ENCODE measurements at places on chromosomes 2 and 18.
A peak's percentile ranks its signal among the peaks of the same experiment; 100 is the strongest.

- DNase-seq = no peak
Observed at GRCh38 chr2:19706332-19706731, 195.5 kb downstream of the TTC32 start.

- DNase-seq = no peak
Observed at GRCh38 chr2:45312275-45312674, 298.8 kb downstream of the SRBD1 start.

GRCh38 chr2:43233218-43234212, 7.1 kb upstream of the ZFP36L2 start:
- DNase-seq = no peak

DNA sequence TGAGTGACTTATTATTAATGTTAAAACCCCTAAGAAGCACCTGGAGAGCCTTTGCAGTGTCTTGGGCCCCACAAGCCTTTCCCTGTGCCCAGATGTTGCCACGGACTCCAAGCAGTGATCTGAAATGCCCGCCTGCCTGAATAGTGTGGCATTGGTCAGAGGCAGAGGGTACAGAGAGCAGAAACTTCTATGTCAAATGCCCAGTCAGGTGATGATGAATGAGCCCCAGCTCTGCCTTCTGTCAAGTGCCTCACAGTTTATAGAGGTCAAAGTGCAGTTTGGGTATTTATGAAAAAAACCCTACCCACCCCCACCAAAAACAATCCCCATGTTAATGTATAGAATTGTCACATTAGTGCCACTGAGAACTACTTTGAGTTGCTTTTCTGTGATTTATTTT, 170.0 kb upstream of the SIX3 start:
- DNase-seq = no peak

DNA sequence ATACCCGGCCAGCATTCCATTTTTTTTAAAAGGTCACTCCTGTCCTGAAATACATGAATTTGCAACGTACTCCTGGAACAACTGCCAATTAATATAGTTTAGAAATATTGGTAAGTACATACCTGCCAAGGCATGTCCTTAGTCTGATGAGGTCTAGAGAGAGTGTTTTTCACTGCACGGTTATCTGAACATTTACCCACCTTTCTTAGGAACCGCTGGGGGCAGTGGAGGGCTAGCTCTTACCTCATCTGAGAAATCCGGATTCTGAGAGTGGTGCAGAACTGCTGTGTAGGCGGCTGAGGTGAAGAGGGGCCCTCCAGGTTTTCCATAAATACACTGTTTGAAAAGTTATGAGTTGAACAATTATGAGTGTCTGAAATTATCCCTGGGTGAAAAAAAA, 133.1 kb upstream of the CCDC195 start:
- DNase-seq = no peak

DNA sequence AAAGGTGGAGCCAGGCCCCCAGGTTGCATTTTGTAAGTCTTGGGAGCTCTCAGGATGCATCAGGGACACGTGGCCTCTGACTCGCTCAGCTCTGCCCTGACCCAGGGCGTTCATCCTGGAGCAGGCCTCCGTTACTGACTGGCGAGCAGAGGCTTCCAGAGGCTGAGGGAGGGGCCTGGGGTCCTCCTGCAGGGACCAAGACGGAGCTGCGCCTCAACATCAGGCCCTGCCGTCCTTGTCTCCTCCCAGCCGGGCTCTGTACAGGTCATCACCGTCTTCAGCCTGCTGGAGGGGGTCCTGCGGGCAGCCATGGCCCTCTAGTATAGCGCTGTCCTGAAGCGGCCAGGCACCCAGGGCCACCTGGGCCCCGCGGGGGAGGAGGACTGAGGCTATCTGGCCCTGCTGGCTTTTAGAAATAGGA, 10.2 kb upstream of the ALPP start:
- DNase-seq = no peak

DNA sequence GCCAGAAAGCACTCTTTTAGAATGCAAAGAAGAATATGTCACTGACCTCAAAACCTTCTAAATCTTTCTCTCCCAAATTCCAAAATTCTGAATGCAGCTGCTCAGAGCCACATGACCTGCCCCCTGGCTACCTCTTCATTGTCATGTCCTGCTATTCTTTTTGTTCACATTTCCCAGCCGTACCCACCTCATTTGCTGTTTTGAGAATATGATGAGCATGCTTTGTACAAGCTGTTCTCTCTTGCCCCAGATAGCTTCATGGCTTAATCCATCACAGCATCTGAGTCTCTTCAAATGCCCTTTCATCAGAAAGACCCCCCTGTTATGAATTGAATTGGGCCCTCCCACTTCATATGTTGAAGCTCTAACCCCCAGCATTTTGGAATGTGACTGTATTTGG, 214.3 kb downstream of the KCNS3 start:
- no peak for DNase-seq

DNA sequence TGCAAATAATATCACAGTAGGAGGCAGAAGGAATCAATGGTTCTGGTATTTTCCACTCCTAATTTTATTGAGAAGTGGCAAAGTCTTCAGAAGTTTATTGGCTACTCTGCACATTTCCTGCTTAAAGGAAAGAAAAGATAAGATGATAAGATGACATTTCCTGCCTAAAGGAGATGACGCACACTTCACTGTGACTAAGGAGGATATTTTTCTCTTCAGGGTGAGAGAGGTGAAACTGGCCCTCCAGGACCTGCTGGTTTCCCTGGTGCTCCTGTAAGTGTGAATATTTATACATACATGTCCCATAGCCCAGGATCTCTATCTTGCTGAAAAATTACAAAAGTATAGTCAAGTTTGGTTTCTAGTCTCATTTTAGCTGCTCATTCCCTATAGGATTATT, 27.9 kb downstream of the COL3A1 start:
- DNase-seq = no peak

GRCh38 chr2:189536830-189537229, 43.8 kb downstream of the SLC40A1 start:
- no peak for DNase-seq

DNA sequence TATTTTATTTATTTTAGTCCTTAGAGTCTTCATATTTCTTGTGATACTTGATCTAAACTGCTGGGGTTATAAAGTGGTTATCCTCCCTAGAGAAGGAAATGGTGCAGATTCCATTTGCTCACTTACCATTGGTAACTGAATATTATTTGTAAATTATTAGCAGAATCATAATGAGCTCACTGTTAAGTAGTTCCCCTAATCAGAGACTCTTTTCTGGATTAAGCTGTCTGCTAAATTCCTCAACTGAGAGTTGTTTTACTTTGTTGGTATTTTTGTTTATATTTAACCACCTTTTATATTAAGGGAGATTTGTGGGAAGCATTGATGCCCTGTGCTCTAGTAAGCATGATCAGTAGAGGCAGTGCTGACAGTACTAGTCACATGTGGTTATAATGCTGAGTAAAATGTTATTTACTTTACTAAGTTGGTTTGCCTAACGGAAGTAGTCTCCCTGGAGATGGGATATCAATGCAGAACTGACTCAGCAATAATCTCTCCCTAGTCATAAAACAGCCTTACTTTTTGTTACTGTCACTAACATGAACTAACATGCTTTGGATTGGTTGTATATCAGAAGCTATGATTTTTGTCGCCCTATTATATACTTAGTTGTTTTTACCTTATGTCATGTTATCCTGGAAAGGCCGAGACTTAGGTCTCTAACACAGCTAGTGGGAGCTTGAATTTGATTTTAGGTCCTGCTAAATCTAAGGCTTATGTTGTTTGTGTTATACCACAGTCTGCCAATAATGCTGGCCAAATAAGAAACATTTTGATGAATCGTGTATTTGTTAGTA, 166.7 kb downstream of the MCFD2 start:
- DNase-seq = no peak

- no peak for DNase-seq
Observed at GRCh38 chr18:76821356-76821874, 942 bp upstream of the ZNF236 start.

- DNase-seq = no peak
Observed at GRCh38 chr2:88574445-88574844, 52.8 kb downstream of the EIF2AK3 start.

DNA sequence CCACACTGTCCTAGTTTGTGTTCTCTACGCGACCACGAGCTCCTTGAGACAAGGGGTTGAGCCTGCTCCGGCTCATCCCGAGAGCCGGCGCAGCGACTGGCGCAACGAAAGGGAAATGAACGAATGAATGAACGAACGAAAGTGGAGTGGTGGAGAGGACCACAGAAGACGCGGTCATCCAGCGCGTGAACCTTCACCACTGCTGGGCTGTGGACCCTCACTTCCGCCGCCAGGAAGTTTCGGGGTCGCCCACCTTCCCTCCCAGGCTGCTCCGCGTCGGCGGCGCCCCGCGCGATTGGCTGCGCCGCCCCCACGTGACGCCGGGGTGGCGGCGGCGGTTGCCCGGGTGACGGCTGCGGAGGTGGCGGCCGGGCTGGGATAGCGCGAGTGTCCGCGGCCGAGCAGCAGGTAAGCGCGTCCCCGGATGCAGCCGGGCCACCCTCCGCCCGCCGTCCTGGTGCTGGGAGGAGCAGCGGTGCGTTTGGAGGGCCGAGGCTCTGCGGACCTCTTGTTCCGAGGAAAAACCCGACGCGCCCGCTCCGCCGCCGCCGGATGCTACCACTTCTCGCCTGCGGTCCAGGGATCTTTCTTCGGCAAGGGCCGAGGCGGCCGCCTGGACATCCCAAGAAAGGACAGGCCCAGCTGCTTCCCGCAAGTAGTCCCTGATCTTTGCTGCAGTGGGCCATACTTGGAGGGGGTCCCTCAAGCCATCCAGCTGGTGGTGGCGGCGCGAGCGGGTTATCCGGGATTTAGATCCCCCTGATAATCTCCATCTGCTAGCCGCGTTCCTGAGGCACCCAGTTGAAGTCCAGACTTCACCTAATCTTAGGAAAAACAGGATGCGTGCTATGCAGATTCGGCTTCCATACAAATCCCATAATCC, at the start of gene ARMC9:
ARMC9 (plus strand) TSS at position 341 of the 883 bp plus-strand sequence. CDS start 7,608 bp downstream, outside the sequence.
- DNase-seq = peak; percentile 53

DNA sequence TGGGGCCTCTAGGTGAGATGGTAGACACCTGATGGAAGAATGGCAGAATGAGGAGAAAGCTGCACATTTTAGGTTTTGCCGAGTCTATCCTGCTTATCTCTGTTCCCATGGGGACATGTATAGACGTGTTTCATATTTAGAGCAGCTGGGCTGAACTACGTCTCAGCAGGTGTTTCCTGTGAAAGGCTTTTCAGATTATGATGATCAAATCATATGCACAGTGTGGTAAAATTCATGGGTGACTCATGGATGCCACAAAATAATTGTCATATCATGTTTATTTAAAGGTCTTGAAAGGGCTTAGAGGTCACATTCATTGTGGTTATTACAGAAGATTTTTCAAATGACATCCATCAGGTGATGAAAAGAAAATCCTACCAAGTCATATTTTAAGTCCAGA, 90.5 kb downstream of the ICOS start:
- no peak for DNase-seq

- no peak for DNase-seq
Observed at GRCh38 chr2:61924895-61925663, 19.6 kb downstream of the COMMD1 start.

DNA sequence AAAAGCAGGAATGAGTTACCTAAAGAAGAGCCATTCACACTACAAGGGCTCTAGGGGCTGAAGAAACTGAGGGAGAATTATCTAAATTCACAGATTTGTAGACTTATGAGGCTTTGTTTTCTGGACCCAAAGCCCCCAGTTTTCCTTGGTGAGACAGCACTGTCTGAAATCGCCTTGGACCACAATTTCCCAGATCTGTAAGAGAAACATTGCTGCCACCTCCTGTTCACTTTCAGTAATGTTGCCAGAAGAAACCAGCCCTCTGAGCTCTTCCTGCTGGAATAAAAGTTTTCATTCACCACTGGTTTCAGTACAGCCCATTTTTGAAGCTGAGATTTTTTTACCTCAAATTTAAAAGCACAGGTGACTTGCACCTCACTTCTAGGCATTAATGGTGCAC, 169.2 kb downstream of the CDH20 start:
- no peak for DNase-seq

Measured in stimulated activated CD4-positive, alpha-beta T cell treated with anti-CD3 and anti-CD28 coated beads, Interleukin-1b, Interleukin-23, amount 100 ng/mL, for 1 hour (primary cell).